CD4-positive, alpha-beta T cell treated with Interleukin-21 for 1 hour (primary cell): ENCODE measurements at places on chromosomes 5 and 9.

- no peak for DNase-seq
These were observed 33.5 kb downstream of the SEMA4D start for GRCh38 chr9:89464300-89464901.

GRCh38 chr5:56388229-56388985 lies 155.3 kb upstream of the ANKRD55 start:
- DNase-seq, result no peak

DNA sequence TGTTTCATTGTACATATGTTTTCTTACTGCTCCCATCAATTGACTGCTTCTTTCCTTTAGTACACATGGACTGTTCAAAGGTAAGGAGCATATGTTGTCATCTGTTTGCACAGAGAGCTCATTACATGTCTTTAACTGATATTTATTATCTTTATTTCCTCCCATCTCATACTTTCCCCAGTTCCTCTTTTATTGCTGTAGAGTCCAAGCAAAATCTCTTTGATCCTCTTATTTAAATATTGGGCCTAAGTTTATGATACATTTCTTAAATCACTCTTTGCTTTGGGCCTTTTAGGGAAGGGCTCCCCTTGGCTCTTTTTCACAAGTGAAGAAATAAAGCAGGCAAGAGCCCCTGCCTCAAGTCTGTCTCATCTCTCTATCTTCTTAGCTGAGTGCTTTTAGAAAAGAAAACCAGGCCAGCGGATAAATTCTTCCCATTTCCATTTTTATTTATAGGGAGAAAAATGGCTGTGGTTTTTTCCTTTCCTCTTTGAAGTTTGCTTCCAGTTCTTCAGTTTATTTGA lies 152.4 kb downstream of the DOCK2 start:
- DNase-seq, result no peak

GRCh38 chr5:83524991-83525390 lies 53.4 kb downstream of the VCAN start:
- DNase-seq, result no peak

DNA sequence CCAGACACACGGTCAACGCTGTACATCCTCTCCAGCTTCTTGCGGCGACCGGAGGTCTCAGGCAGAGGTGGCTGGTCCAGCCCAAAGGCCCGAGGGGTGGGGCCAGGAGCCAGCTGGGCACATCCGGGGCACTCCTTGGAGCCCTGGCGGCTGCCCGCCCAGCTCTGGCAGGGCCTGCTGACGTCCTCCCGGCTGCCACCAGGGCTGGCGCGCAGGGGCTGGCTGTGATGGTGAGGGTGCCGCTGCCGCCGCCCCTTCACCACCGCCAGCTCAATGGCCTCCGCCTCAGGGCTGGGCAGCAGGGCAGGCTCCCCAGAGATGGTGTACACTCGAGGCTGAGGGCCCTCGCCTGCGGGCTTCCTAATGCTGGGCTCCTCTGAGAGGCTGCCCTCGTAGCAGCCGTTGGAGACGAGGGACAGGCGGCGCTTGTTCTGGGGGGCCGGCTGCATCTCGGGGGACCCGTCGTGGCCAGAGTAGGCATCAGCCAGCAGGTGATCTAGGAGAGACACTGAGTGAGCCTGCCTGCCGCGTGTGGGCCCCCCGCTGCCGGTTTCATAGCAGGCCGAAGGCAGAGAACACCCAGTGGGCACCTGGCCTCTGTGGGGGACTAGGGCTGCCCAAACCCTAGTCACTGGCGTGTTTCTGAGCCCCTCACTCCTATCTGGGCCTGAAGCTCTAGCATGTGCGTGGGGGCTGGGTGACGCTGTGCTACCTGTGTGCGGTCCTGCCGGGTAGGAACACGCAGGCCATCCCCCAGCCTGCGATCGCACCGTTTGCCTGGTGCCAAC lies 1.5 kb downstream of the NSMF start:
- no peak for DNase-seq

GRCh38 chr5:84589926-84590325 lies 205.2 kb upstream of the EDIL3 start:
- no peak for DNase-seq

- no peak for DNase-seq
These were observed 21.2 kb downstream of the HSPB3 start for GRCh38 chr5:54476682-54477081.

GRCh38 chr9:110928599-110928998 lies 109.7 kb downstream of the LPAR1 start:
- no peak for DNase-seq
